ENCODE measurements at places on chromosomes 16 and 17.
A peak's percentile ranks its signal among the peaks of the same experiment; 100 is the strongest.

DNA sequence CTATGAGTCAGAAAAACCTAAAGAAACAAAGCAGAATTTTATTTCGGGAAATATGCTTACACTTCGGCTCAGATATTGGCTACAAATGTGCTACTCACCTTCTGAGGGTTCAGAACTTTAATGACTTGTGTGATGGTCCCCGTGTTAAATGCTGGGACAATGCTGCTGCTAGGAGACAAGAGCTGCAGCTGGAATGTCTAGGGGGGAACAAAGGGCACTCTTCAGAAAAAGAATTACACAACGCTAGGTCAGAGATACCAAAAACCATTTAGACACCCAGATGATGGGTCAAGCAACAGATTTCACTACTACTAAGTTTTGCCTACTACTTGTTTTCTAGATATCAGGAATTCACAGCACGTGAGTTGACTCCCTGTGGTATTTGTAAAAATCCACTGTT, 10.0 kb upstream of the PHLPP2 start:
- peaks cover 53% of the 10 kb centered on the region for H3K36me3 ChIP-seq
- no peak overlapping the region for H3K4me3 ChIP-seq
- DNase-seq, result no peak
- H3K4me1 ChIP-seq, result no peaks in the 10 kb centered on the region
- H3K27me3 ChIP-seq, result no peaks in the 10 kb centered on the region

GRCh38 chr16:10805334-10805733, 13.3 kb downstream of the TVP23A start:
- no peaks in the 10 kb centered on the region for H3K4me1 ChIP-seq
- DNase-seq, result no peak
- no peak overlapping the region for H3K4me3 ChIP-seq
- no peaks in the 10 kb centered on the region for H3K27me3 ChIP-seq
- H3K27ac ChIP-seq, result no peak overlapping the region
- H3K36me3 ChIP-seq, result peaks cover 2% of the 10 kb centered on the region

DNA sequence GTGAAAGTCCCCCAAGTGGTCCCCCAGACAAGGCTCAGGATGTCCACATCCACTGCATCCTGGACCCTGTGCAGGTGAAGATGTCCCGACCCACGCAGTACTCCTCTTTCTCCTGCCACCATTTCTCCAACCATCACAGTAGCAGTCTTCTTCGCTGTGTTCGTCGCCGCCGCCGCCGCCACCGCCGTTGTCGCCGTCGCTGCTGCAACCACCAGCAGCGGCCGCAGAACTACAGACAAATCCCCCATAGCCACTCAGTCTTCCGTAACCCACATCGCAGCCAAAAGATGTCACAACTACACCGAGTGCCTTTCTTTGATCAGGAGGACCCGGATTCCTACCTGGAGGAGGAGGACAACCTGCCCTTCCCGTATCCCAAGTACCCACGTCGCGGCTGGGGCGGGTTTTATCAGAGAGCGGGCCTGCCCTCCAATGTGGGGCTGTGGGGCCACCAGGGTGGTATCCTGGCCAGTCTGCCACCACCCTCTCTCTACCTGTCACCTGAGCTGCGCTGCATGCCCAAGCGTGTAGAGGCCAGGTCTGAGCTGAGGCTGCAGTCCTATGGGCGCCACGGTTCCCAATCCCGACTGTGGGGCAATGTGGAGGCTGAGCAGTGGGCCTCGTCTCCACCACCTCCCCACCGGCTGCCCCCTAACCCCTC, 917 bp downstream of the SPEM2 start:
- H3K4me1 ChIP-seq, result no peaks in the 10 kb centered on the region
- H3K27ac ChIP-seq, result no peak overlapping the region
- no peaks in the 10 kb centered on the region for H3K36me3 ChIP-seq
- no peak overlapping the region for H3K4me3 ChIP-seq

GRCh38 chr17:49553676-49554335, 21.9 kb upstream of the NXPH3 start:
- H3K27ac ChIP-seq, result no peak overlapping the region
- H3K36me3 ChIP-seq, result no peaks in the 10 kb centered on the region
- H3K4me1 ChIP-seq, result peaks cover 2% of the 10 kb centered on the region
- H3K4me3 ChIP-seq, result no peak overlapping the region
- no peak for DNase-seq
- H3K27me3 ChIP-seq, result no peaks in the 10 kb centered on the region

GRCh38 chr17:388087-388486, 35.5 kb upstream of the RPH3AL start:
- peaks cover 9% of the 10 kb centered on the region for H3K27me3 ChIP-seq
- H3K4me1 ChIP-seq, result no peaks in the 10 kb centered on the region
- H3K36me3 ChIP-seq, result no peaks in the 10 kb centered on the region

GRCh38 chr17:59623151-59623550, 3.5 kb downstream of the CLTC start:
- peaks cover 5% of the 10 kb centered on the region for H3K36me3 ChIP-seq
- H3K4me1 ChIP-seq, result peaks cover 32% of the 10 kb centered on the region
- no peaks in the 10 kb centered on the region for H3K27me3 ChIP-seq
- no peak for DNase-seq

- H3K4me1 ChIP-seq, result no peaks in the 10 kb centered on the region
- no peak overlapping the region for H3K4me3 ChIP-seq
- no peaks in the 10 kb centered on the region for H3K36me3 ChIP-seq
- no peak overlapping the region for H3K27ac ChIP-seq
- no peak for DNase-seq
- H3K27me3 ChIP-seq, result no peaks in the 10 kb centered on the region
These were observed 1.2 kb downstream of the C16orf54 start for GRCh38 chr16:29744541-29745101.

DNA sequence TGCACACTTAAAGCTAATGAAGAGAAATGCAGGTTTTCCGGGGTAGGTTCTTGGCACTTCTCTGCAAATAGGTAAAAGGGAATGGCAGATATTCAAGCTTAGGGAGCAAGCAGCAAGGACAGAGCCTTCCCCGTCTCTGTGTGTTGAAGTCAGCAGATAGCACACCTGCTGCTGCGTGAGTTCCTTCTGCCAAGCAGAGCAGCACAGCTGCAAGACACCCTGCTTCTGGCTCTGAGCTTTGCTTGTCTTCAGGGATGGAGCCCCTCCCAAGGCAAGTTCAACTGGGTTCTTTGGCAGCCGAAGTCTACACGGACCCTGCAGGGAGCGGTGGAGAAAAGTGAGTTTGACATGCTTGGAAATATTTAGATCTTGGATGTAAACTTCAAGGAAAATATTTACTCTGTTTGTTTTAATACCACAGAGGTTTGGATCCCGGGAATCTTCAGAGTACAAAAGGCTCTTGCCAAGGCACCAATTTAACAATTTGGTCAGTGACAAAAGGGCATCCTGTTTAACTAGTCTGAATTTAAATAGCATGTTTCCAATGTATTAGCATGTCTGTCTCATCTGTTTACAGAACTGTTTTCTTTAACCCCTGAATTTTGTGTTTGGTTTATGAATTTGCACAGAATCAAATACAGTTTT, 113.4 kb upstream of the KCNJ16 start:
- H3K36me3 ChIP-seq, result no peaks in the 10 kb centered on the region
- peak; percentile 55 for DNase-seq
- no peak overlapping the region for H3K27ac ChIP-seq
- no peak overlapping the region for H3K4me3 ChIP-seq

DNA sequence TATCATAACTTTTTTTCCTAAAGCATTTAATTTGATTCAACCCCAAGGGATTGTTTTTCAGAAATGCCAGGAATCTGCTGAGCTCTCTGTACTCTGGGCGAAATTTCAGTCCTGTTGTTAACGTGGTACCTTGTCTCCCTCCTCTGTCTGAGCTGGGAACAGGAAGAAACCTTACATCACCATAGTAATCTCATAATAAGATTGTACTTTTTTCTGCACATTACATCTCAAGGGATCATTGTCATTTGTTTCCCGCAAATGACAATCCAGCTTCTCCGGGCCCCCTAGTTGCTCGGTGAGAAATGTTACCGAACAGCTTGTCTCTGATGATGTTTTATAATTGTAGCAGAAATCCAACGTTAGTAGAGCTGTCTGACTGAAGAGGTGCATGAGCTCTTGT, 152.7 kb upstream of the ERCC4 start:
- no peaks in the 10 kb centered on the region for H3K36me3 ChIP-seq
- no peak overlapping the region for H3K4me3 ChIP-seq
- no peaks in the 10 kb centered on the region for H3K27me3 ChIP-seq
- no peak overlapping the region for H3K27ac ChIP-seq
- no peak for DNase-seq

DNA sequence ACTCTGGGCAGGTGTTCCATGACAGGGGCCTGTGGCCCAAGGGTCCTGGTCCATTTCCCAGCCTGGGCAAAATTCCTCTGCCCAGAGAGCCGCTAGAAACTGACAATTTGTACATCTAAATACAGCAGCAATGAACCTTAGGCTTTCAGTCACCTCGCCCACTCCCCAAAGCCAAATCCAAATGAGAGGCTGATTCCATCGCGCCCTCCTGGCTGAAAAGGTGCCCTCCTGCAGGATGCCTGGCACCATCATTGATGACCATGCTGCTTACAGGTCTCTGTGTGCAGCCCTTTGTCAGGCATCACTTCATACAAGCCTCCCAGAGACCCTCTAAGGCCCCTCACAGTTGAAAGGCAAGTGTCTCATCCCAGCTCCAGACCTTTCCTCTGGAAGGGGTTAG, 114.7 kb downstream of the C16orf78 start:
- no peak overlapping the region for H3K27ac ChIP-seq
- no peaks in the 10 kb centered on the region for H3K36me3 ChIP-seq
- H3K4me3 ChIP-seq, result no peak overlapping the region
- H3K27me3 ChIP-seq, result no peaks in the 10 kb centered on the region
- H3K4me1 ChIP-seq, result peaks cover 5% of the 10 kb centered on the region

DNA sequence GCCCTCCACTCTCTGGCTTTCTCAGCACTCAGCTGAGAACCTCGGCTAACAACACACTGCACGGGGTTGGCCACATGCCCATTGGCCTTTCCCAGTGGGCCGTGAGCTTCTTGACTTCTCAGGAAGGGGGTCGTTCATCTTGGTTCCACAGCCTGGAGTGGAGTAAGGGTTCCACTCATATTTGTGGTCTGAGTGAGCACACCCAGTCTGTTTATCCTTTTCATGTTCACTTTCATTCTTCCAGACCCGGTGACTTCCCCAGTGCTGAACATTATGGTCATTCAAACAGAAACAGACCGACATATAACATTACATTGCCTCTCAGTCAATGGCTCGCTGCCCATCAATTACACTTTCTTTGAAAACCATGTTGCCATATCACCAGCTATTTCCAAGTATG, 8.2 kb downstream of the MILR1 start:
- no peaks in the 10 kb centered on the region for H3K4me1 ChIP-seq
- H3K27me3 ChIP-seq, result no peaks in the 10 kb centered on the region
- no peak for DNase-seq
- no peak overlapping the region for H3K4me3 ChIP-seq
- no peaks in the 10 kb centered on the region for H3K36me3 ChIP-seq

GRCh38 chr17:81941484-81942166, 4.5 kb upstream of the PYCR1 start:
- H3K4me3 ChIP-seq, result no peak overlapping the region
- H3K36me3 ChIP-seq, result no peaks in the 10 kb centered on the region
- no peaks in the 10 kb centered on the region for H3K4me1 ChIP-seq
- no peak overlapping the region for H3K27ac ChIP-seq

- no peak for DNase-seq
- peaks cover 18% of the 10 kb centered on the region for H3K36me3 ChIP-seq
- H3K4me3 ChIP-seq, result peak overlapping the region; percentile 79
- H3K27ac ChIP-seq, result peak overlapping the region; percentile 98
- peaks cover 6% of the 10 kb centered on the region for H3K4me1 ChIP-seq
- H3K27me3 ChIP-seq, result no peaks in the 10 kb centered on the region
These were observed 1.5 kb upstream of the SRCAP start for GRCh38 chr16:30697264-30698138.

DNA sequence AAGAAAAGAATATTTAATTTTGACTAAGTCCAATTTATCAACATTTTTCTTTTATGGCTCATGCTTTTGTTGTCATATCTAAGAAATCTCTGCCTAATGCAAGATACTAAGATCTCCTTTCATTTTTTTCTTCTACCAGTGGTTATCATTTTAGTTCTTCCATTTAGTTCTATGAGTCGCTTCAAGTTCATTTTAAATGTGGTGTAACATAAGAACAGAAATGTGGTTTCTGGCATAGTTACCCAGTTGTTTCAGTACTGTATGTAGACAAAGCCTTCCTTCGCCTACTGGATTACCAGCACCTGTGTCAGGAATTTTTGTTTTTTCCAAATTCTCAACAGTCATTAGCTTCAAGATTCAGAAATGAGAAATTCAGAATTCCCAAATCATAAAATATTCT, 175.7 kb downstream of the PARN start:
- no peaks in the 10 kb centered on the region for H3K36me3 ChIP-seq
- no peaks in the 10 kb centered on the region for H3K4me1 ChIP-seq
- no peaks in the 10 kb centered on the region for H3K27me3 ChIP-seq
- H3K4me3 ChIP-seq, result no peak overlapping the region

- no peaks in the 10 kb centered on the region for H3K27me3 ChIP-seq
- DNase-seq, result no peak
- no peak overlapping the region for H3K4me3 ChIP-seq
- no peaks in the 10 kb centered on the region for H3K36me3 ChIP-seq
- peaks cover 5% of the 10 kb centered on the region for H3K4me1 ChIP-seq
These were observed 20.2 kb upstream of the MON1B start for GRCh38 chr16:77170805-77171204.

DNA sequence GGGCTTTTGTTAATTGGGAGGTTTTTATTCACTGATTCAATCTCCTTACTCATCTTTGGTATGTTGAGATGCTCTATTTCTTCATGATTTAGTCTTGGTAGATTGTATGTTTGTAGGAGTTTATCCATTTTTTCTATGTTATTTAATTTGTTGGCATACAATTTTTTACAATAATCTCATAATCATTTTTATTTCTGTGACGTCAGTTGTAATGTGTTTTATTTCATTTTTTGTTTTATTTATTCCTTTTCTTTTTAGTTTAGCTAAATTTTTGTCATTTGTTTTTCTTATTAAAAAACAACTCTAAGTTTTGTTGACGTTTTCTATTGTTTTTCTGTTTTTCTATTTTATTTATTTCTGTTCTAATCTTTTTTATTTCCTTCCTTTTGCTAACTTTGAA, 389.8 kb downstream of the HS3ST3B1 start:
- no peak overlapping the region for H3K27ac ChIP-seq
- no peaks in the 10 kb centered on the region for H3K36me3 ChIP-seq
- H3K27me3 ChIP-seq, result no peaks in the 10 kb centered on the region
- no peak for DNase-seq
- no peak overlapping the region for H3K4me3 ChIP-seq
- no peaks in the 10 kb centered on the region for H3K4me1 ChIP-seq

DNA sequence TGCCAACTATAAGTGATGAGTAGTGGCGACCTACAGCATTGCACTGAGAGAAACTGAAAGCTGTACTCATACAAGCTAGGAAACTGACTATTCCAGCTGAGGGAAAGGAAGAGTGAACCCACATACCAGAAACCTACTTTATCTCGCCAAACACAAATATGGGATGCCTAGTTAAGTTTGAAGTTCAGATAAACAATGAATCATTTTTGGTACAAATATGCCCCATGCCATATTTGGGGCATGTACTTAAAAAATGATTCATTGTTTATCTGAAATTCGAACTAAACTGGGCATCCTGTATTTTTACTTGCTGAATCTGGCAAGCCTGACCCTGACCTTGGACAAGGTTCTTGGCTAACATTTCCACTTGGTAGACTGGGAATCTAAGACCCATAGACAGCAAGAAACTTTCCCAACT, 527.8 kb upstream of the PSMD7 start:
- no peak overlapping the region for H3K27ac ChIP-seq
- no peaks in the 10 kb centered on the region for H3K4me1 ChIP-seq
- DNase-seq, result peak; percentile 8
- no peak overlapping the region for H3K4me3 ChIP-seq
- H3K36me3 ChIP-seq, result no peaks in the 10 kb centered on the region
